Stimulated activated CD4-positive, alpha-beta T cell treated with anti-CD3 and anti-CD28 coated beads, Interleukin-4, amount 100 ng/mL, for 4 hours (primary cell): ENCODE measurements at places on chromosomes 3 and 15.

DNA sequence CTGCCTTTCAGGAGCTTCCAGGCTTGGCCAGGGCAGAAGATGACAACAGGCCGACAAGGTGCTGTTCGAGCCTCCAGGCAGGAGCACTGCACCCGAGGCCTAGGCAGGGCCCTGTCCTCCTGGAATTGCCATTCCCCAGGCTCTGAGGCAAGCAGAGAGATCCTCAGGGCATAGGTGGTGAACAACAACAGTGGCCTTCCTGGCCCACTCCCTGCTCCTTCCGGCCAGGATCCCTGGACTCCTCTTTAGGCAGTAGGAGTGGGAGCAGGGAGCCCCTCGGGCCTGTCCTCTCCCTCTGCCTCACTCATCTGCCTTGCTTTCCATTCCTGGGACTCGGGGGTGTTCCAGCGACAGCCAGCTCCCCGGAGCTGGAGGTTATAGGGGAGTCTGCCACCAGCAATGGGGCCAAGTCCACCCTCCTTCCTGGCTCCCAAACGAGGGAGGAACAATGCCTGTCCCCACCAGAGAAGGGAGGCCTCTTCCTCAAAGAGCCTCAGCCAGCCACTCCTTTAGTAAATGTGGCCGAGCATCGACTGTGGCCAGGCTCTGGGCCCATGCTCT is 135.0 kb downstream of the NUP210 start:
- DNase-seq: no peak

DNA sequence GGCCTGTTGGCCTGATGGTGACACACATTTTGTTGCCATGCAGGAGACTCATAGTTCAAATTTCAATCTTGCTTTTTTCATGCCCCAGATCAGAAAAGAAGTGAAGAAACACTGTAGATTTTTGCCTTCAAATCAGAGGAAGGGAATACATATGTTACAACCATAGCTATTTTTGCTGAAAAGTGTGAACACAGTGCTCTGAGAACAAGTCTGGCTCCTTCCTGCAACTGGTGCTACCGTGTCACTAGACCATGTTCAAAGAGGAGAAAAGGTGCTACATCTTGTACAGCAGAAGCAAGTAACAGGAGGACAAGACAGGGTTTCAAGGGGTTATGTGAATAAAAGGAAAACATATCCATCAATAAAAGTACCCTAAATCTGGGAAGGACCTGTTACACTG is 44.6 kb downstream of the CD47 start:
- no peak for DNase-seq

DNA sequence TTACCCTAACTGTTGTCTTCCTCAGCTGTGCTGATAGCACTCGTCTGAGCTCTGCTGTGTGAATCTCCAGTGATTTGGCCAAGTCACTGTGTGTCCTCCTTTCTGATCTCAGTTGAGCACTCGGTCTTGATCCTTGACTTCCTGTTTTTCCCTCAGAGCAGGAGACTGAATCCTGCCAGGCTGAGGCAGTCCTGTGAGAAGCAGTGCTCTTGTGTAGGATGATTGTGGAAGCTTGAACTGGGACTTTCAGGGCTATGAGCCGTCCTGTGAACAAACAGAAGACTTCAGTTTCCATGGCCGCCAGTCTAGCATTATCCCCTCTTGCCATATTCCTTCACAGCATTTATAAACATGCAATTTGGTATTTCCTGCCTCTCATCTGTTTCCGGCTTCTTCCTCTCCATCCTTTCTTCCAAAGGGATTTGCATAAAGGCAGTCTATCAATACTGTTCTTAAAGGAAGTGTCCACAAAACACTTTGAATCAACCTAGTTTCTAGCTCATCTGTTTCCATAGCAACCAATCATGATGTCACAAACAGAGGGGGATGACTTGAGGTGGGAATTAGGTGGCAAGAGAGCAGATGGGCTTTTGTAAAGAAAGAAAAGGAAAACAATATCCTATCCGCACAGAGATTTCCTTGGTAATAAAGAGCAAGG is 237.2 kb downstream of the AGBL1 start:
- no peak for DNase-seq

- no peak for DNase-seq
Measured at GRCh38 chr3:149247008-149247710, 25.5 kb upstream of the CP start.

DNA sequence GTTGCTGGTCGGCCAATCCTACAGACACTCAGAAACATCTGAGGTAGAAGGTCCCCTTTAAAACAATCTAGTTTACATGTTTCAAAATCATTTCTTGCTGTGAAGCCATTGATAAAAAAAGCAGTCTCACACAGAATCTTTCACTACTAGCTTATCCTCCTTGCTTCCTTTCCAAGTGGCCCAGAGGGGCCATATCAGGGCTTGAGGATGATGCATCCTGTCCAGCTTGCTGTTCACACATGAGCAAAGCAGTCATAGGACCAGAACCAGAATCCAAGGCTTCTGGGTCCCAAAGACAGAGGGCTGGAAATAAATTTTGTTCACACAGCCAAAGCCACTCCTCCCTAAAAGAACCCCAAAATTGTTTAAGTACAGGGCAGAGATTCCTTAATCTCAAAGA is 9.2 kb upstream of the LYZL4 start:
- no peak for DNase-seq

DNA sequence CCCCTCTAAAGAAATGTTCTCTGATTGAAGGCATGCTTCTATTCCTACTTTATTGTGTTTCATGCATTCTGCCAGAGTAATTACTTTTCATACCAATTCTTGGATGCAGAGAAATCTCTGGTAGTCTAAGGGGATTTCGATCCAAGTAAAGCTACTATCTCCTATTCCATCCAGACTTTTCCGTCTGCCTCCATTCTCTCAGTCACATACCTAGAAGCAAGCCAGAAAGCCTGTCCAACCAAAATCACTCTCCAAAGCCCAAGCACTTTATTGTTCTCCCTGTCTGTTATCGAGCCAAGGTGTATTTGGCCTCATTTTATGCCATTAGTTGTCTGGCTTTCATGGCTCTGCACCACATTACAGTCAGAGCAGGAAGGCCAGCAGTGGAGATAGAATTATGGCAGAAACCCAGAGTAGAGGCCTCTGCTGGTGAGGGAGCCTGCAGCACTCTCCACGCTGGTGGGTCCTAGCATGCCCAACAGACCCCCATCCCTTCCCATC is 95.9 kb downstream of the SLC49A4 start:
- no peak for DNase-seq

GRCh38 chr15:33746203-33746602 is 222.1 kb upstream of the CHRM5 start:
- DNase-seq: no peak

DNA sequence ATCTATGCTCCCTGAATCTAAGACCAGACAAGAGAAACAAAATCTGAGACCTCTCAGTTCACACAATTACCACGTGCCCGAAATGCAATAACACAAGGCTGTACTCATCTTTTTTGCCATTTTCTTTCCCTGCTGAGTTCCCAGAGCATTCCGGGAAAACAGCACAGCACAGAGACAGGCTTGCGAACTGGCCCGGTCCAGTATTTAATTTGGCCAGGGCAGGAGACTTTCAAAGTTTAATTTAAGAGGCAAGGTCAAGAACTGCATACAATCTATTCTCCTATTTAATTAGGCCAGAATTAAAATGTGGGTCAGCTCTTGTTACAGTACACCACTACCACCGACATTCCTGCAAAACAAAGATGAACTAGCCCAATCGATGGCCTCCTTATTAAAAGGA is 87.5 kb upstream of the SNRPA1 start:
- no peak for DNase-seq

DNA sequence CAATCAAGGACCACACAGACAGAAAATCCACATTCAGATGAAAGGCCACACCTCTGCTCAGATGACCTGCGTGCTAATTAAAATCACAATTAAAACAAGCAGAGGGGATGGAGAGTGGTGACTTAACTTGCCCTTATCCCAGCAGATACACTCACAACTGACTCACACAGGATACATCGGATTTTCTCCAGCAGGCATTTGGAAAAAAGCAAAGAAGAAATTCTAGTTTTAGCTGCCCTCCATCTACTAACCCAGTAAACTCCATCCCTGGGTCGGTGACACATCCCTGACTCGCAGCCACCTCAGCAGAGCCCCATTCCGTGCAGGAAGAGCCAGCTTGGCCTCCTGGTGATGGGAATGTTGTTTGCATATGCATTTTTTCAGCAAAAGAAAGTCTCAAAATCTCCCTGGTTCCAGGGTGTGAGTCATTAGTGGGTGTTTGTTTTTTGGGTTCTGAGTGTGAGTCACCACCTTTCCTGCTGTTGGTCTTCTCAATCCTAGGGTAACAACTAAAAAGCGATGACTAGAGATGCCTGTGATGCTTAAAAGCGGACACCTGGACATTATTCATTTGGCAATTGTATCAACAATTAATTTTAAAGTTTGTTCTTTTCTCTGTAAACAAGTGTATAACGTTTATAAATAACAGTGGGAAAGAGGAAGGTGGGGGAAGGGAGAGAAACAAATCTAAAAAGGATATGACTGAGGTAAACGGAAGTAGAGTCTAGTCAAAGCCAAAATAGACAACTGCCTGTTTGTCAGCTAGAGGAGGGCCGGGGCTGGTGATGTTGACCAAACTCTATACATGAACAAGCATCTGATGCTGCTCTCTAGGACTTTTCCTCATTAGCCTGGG is 49.8 kb upstream of the SLC4A7 start:
- peak; percentile 2 for DNase-seq

GRCh38 chr3:44055951-44056350 is 185.7 kb upstream of the TOPAZ1 start:
- DNase-seq: no peak

DNA sequence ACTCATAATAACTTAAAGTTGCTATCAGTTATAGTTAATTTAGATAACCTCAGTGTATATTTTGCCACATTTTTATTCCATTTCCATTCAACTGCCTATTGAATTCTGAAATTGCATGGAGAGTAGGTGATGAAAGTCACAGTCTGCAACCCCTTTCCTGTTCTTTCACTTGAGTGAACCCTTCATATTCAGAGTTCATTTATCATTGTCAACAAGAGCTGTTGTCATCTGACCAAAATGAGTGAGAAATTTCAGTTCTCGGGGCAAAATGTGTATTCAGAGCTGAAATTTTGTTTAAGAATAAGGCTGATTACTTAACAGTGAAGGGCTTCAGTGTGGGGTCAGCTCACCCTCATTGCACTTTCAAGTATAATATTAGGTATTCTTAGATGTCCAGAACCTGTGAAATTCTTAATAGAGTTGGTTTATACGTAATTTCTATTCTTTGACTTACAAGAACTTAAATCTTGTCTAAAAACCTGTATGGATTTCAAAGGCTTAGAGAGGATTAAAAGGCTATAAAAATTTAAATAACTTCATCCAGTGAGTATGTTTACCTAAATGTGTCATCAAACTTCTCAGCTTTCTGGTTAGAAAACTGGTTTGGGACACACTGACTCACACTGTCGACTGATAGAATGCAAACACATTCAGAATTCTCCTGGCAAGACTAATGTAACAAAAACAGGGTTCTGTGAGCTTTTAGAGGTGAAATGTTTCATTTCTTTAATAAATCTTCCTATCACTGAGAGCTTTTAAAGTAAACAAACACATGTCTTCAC is 92.2 kb downstream of the CMSS1 start:
- no peak for DNase-seq

GRCh38 chr3:55565521-55565920 is 78.4 kb upstream of the WNT5A start:
- no peak for DNase-seq

DNA sequence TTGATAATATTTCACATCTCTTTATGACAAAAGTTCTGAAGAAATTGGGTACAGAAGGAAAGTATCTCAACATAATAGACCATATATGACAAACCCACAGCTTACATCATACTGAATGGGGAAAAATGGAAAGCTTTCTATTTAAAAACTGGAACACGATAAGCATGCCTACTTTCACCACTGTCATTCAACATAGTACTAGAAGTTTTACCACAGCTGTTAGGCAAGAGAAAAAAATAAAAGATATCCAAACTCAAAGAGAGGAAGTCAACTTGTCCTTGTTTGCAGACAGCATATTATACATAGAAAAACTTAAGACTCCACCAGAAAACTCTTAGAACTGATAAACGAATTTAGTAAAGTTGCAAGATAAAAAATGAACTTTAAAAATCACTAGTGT is 40.3 kb downstream of the COPS2 start:
- DNase-seq: no peak
